ENCODE measurements at places on chromosomes 6 and 20.

GRCh38 chr6:168228676-168229367, 90.8 kb downstream of the DACT2 start:
- DNase-seq = peak; percentile 79

GRCh38 chr6:31479151-31479932, 18.6 kb upstream of the MICB start:
- DNase-seq = no peak

- no peak for DNase-seq
These were observed 110.2 kb upstream of the CCN2 start for GRCh38 chr6:132061381-132061780.

DNA sequence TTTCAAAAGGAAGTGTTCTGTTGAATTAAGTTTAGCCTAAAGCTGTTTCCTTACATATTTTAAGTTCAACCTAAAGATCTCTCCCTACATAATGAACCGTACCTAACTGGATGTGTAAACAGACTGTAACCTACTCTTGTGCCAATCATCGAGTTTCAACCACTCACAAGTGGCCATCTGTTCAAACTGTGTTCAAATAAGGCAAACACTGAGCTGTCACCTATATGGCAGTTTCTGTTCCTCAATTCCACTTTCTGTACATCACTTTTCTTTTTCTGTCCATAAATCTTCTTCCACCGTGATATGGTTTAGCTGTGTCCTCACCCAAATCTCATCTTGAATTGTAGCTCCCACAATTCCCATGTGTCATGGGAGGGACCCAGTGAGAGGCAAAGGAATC, 428.6 kb downstream of the HACE1 start:
- peak; percentile 23 for DNase-seq

GRCh38 chr6:88368071-88368787, 202.1 kb upstream of the CNR1 start:
- no peak for DNase-seq

DNA sequence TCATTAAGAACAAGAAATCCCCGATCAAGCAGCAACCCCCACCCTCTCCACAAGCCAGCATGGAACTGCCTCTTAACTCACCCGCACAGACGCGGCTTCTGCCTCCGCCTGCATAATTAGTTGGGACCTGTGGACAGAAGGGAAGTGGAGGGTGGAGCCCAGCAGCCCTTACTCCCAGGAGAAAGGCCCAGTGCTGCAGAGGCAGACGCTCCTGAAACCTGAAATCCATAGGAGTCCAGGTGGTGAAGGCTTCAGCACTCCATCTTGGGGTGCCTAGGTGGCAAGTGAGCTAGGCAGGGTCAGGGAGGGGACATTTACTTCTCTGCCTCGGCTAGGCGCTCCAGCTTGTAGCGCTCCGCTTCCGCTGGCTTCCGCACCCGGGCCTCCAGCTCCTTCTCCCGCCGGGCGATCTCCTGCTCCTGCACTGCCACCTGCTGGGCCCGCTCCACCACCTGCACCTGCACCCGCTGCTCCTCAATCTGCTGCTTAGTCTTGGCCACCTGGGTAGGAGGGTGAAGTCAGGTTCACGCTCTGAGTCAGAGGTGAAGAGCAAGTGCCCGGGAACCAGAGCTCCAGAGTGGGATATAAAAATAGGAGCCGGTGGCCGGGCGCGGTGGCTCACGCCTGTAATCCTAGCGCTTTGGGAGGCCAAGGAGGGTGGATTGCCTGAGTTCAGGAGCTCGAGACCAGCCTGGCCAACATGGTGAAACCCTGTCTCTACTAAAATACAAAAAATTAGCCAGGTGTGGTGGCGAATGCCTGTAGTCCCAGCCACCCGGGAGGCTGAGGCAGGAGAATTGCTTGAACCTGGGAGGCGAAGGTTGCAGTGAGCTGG, 10.7 kb downstream of the TUBB start:
- peak; percentile 93 for DNase-seq

DNA sequence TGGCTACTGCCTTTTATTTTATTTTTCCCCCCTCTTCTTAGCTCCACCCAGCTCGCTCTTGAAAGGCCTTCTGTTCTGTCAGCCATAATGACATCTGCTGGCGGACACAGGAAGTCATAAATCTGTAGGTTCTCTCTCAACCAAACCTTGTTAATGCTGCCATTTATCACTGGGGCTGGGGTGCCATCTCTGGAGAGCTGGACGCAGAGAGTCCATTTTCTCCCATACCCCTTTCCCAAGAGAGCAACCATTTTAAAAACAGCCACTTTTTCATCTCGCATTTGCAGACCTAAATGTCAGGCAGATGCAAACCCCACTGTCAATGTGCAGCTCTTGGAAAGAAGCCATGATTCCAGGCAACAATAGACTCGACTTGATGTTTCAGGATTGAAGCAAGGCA, 13.0 kb upstream of the TSHZ2 start:
- DNase-seq = peak; percentile 29

- peak; percentile 20 for DNase-seq
These were observed 54.1 kb downstream of the VEGFA start for GRCh38 chr6:43823879-43824702.

- DNase-seq = no peak
These were observed 61.6 kb downstream of the PHACTR3 start for GRCh38 chr20:59665656-59666555.

DNA sequence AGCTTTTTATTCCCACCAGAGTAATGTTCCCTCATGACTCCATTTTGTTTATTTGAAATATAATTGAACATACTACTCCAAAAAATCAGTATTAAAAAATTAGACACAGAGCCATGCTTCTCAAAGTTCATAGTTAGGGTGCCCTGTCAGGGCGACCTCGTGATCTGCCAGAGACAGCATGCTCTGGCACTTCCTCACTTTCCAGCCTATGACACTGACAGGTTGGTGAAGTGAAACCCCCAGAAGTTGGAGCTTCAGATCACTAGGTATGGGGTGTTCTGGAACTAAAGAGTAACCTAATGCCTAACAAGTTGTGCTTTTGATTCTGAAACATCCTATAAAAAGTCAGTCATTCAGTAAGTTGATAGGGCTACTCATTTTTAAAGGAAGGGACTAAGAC, 93.0 kb downstream of the TBC1D7 start:
- no peak for DNase-seq

- DNase-seq = no peak
These were observed 33.7 kb downstream of the NOL7 start for GRCh38 chr6:13648850-13649249.

- DNase-seq = no peak
These were observed 21.1 kb downstream of the THBS2 start for GRCh38 chr6:169232507-169232931.

DNA sequence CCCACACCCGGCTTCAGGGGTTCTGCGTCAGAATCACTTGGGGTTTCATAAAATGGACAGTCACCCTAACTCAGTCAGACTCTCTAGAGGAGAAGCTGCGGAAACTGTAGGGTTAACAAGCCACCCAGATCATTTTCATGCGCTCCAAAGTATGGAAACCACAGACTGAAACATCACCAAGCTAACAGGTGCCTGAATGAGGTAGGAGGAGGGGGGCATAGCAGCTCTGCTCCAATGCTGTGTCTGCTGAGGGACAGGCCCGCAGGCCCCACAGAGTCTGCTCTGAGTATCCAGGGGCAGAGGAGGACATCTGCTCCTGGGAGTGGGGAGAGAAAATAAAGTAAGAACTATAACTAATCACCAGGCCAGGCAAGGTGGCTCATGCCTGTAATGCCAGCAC, 97.1 kb upstream of the AKAP12 start:
- DNase-seq = peak; percentile 7

- DNase-seq = no peak
These were observed 42.9 kb downstream of the PKIB start for GRCh38 chr6:122653094-122653493.

DNA sequence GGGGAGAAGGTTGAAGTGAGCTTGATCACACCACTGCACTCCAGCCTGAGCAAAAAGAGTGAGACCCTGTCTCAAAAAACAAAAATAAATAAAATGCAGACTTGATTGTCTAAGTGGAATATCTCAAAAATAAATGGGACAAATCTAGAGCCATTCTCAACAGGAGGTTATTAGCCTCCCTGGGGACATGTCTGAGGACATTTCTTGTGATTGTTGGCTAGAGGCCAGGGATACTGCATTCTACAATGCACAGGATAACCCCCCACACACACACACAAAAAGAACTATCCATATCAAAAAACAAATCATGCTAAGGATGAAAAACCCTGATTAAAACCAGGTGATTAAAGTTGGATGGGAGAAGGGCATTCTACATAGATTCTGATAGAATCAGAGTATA, 37.5 kb downstream of the FAM217A start:
- no peak for DNase-seq

DNA sequence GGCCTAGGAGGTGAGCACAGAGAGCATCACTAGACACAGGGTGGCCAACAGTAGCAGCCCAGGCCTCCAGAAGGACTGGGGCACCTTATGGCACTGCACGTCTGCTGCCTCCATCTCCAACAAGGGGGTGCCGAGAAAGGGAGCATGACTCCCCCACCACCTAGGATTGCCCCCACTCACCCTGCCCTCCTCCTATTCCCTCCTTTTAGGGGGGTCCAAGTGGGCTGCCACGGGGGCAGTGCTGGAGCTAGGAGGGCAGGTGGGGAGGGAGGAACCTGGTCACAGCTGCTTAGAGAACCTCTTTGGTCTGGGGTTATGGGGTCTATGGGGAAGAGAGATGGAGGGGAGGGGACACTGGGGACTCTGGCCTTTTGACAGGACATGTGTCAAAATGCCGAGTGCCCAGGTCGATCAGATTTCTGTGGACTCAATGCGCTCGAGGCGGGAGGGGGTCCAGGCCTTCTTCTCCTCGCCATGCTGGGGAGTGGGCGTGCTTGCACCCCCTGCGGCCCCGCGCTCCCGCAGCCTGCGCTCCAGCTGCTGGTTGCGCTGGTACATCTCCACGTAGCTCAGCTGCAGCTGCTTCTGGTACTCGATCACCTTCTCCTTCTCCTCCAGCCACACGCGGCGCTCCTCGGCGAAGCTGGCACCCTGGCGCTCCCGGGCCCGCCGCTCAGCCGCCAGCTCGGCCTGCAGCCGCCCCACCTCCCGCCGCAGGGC, 4.5 kb upstream of the FASTKD5 start:
- no peak for DNase-seq

DNA sequence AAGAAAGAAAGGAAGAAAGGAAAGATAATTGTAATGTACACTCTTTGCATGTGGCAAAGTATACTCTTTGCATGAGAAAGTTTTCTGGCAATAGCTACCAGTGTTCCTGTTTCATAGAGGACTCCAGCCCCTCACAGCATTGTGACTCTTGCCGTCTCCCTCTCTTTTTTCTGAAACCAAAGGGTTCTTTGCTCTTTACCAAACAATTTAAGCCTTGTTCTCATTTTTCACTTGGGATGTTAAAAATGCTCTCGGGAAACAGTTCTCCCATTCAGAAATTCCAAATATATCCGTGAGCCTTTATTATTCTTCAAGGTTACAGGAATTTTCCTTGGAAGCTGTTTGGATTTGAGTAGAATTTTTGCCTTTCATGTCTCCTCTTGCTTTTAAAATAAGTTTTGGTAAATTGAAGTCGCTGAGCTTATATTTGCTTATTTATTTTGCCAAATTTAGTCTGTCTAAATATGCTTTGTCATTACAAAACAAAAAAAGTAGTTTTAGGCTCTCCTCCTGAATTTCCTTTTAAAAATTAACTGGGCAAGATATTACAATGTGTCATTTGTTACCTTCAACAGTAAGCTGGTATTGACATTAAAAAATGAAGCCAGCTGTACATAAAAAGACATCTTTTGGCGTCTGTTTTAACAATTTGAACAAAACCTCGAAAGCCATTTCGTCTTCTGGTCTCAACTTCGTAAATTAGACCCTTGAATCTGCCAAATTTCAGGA, 103.8 kb upstream of the ARMC2 start:
- no peak for DNase-seq

DNA sequence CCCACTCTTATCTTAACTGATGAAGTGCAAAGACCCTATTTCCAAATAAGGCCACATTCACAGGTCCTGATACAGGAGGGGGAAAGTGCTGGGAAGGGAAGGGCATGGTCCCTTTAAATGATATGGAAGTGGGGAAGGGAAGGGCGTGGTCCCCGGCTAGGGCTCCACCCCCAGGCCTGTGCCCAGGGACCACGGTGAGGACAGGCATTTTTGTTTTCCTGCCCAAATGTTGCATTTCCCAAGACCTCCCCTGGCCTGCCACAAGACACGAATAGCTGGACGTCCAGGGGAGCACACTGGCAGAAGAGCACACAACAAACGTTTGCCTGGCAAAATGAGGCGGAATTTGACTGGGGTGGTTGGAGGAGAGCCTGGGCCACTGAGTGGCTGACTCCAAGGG, 16.1 kb upstream of the HFE start:
- DNase-seq = no peak

GRCh38 chr20:51934301-51935002, 132.1 kb upstream of the SALL4 start:
- DNase-seq = no peak

DNA sequence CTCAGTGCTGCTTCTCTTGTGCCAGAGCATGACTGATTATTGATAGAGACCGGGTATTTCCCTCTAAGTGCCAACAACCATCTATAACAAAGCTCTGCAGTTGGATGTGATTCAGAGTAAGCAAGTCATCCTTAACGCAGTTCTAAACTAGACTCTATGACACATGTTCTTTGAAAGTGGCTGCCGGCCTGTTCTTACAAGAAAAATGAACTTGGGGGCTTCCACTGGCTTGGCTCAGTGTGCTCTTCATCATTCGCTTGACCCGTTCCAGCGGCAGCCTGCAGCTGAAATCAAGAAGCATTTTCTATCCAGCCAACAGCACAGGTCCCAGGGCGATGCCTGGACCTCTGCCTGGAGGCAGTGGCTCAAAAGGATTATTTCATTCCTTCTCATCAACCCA, 29.8 kb downstream of the GFOD1 start:
- DNase-seq = no peak

- DNase-seq = no peak
These were observed 17.7 kb downstream of the RIPOR3 start for GRCh38 chr20:50673466-50674137.
